WTC11 (cell line): ENCODE measurements at places on chromosomes 3 and 15.

DNA sequence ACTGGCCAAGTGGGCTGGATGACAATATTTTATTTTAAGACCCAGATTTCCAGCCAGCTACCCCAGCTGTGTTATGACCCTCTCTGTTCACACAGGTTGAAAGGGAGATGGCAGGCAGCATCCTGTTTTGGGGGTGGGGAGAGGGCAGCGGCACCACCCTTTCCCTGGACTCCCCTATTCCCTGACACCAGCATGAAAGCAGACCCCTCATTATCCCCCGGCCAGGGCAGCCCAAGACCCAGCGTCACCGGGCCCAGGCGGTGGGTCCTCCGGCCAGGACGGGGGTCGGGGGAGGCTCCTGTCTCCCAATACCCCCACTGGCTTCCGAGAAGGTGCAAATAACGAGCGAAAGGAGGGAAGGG lies 127.6 kb upstream of the MEF2A start:
- DNase-seq, result no peak

GRCh38 chr15:57135800-57136199 lies 217.4 kb downstream of the TCF12 start:
- no peak for DNase-seq

GRCh38 chr3:178002113-178002512 lies 534.1 kb upstream of the KCNMB2 start:
- DNase-seq, result no peak

DNA sequence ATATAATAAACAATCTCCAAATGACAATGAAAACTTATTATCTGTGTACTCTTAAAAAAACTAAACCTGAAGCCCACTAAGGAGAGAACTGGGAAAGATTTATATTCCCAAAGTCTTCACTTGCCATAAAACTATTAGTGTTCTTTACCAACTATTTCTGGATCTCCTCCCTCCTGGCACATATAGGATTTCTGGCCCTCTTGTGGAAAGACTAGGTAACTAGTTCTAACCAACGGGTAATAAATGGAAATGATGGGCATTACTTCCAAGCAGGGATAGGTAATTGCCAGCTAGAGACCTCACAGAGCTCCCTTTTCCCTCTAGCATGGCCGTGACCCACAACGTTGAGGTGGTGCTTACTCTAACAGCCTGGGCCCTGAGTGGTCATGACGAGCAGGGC lies 110.1 kb downstream of the DNAH12 start:
- no peak for DNase-seq

DNA sequence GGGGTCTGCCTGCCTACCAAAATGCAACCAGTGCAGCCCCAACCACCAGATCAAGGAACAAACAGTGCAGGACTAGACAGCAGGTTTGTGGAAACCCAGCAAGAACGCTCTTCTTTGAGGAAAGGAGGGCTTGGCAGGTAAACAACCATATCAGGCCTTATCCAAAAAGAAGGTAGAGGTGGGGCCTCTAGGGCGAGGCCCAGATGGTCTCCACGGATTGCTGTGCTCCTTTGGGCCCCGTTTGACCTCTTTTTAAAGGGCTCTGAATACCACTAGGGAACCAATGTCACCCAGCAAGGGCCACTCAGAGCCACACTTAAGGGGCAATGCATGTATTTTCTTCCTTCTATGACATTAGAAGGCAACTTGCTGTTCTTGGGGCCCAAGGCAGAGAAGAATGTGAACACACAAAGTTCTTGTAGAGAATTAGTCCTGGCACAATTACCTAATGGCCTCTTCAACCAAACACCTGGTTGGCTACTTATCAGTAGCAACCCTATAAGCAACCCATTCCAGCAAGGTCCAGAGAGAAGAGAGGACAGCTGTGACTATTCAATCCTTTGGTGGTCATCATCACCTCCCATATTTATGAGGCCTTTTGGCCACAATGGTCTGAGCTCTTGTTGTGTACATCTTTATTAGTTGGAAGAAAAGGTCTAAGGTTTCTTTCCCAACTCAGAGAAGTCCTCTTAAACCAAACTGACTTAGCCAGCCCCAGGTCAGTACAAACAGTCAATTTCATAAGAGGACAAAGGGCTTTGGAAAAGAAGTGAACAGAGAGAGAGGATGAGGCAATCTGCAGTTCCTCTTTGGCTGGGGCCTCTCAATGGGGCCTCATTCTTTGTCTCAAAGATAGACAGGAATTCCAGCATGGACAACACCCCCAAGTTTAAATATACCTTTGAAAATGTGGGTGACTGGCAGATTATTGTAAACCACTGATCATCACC lies 36.0 kb downstream of the FOXP1 start:
- no peak for DNase-seq

GRCh38 chr15:70267879-70268278 lies 170.2 kb upstream of the TLE3 start:
- no peak for DNase-seq
